Esophagus squamous epithelium (tissue), 5 donors: ENCODE measurements at places on chromosomes 1 and 21.

GRCh38 chr1:109164538-109164937 lies 49.2 kb upstream of the SARS1 start:
- DNase-seq: no peak

DNA sequence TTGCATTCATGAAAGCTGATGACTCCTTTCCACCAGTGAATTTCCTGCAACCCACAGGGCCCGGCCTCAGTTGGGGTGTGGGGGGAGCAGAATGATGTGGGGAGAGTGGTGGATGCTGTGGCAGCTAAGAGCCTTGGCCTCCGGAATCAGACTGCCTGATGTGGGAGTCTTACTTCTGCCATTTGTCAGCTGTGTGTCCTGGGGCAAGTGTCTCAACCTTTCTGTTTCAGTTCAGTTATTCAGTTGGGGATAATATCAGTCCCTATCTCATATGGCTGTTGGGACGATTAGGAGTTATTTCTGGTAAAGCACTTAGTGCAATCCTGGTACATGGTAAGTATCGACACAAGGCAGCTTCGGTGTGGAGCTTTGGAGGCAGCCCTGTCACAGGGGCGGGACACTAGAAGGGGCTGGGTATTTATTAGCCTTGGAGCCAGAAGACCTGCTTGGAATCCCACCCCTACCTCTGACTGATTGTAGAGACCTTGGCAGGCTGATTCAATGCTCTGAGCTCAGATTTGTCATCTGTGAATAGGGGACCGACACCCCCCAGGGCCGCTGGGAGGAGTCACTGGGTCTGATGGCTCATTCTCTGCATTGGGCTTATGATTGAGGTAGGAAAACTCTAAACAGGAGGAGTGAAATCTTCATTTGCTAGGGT lies 19.6 kb downstream of the ARHGEF10L start:
- DNase-seq: no peak

DNA sequence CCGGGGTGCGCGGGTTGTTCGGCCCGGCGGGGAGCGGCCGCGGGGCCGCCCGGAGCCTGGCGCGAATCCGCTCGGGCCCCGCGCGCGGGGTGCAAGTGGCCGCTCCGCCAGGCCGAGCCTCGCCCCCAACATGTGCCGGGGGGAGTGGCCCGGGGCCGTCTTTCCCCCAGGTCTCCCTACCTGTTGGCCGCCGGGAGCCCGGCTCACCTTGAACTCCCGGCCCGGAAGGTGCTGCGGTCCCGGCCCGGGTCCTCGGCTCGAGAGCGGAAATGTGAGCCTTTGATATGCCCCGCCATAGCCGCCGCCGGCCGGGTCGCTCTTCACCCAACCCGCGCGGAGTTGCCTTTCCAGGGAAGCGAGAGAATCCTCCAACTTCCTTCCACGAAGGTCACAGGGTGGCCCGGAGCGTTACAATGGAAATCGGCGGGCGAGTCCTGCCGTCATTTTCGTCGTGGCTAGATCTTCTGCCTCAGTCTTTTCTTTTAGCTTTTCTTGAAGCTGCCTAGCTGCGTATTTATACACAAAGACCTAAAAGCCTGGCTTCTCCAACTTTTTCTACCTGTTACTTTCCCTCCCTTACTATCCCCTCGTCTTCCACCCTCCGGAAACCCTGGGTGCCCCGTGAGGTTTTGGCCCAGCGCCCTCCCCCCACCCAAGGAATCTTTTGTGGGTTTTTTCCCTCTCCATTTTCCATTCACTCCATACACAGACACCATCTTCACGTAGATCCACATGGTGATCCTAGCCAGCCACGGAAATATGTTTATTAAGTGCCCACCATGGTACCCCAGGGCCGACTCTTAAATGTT lies 867 bp downstream of the PTGFRN start:
- no peak for DNase-seq

DNA sequence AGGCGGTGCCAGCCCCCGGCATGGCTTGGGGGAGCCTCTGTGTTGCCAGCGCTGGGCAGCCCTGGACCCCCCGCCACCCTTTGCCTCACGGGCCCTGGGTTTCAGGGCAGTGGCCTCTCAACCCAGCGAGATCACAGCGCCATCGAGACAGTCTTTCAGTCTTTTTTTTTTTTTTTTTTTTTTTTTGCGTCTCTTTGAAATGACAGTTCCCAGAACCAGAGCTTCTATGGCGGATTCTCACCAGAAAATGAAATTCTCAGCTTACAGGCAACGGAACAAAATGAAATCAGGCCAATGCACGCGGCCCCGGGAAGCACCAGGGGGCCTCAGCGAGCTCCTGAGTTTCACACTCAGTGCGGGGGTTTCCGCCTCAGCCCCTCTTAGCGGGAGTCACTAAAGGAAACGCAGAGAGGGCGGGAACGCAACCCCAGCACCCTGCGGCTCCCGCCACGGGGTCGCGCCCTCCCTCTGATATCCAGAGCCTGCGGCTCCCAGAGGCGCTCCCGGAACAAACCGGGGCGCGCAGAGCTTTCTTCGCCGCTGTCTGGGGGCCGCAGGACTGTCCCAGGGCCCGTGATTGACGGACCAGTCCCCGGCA lies 8.0 kb upstream of the COL6A1 start:
- no peak for DNase-seq

GRCh38 chr21:42532466-42533181 lies 19.0 kb downstream of the SLC37A1 start:
- DNase-seq: no peak

DNA sequence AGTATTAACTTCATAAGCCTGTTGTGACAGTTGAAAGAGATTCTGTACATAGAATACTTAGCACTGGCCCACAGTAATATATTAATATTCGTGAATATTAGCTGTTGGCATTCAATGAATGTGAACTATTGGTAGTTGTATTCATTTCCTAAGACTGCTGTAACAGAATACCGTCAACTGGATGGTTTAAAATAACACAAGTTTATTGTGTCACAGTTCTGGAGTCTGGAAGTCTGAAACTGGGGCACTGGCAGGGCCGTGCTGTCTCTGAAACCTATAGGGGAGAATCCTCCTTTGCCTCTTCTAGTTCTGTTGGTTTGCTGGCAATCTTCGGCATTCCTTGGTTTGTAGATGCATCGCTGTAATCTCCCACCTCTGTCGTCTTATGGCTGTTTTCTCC lies 47.5 kb downstream of the OLFML3 start:
- DNase-seq: no peak

GRCh38 chr1:184044603-184045376 lies 6.7 kb upstream of the TSEN15 start:
- DNase-seq: no peak

DNA sequence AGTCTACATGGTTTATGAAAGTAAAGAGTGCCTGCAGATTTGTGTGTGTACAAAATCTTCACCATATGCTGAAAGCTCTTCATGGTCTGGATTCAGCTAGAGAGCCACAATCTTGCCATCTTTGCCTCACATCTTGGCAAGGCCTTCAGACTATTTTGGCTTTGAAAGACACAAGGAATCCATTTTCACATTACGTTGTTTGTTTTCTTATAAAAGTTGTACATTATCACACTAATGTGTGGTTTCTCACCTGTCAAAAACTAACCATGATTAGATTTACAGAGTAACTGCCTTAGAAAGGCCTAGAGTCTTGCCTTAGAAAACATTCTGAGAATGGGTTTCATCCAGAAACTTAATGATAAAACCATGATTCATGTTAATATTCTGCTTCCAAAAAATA lies 494.6 kb downstream of the NEGR1 start:
- no peak for DNase-seq

DNA sequence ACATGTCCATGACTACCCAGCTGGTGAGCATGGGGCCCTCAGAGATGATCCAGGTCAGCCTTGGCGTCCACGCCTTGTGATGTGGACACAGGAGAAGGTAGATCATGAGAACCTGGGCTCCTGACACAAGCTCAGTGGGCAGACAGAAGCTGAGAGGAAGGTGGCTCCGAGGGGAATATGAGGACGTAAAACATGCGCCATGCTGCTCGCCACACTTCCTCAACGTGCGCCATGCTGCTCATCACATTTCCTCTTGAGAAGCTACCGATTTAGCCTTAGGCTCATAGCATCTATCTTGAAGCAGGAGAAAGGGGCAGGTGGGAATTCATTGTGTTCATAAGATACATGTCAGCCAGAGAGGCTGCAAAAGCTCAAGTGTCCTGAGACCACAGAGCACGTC lies 176.9 kb downstream of the KAZN start:
- DNase-seq: no peak

- DNase-seq: no peak
Observed at GRCh38 chr1:156584813-156585212, 5.3 kb downstream of the TTC24 start.

DNA sequence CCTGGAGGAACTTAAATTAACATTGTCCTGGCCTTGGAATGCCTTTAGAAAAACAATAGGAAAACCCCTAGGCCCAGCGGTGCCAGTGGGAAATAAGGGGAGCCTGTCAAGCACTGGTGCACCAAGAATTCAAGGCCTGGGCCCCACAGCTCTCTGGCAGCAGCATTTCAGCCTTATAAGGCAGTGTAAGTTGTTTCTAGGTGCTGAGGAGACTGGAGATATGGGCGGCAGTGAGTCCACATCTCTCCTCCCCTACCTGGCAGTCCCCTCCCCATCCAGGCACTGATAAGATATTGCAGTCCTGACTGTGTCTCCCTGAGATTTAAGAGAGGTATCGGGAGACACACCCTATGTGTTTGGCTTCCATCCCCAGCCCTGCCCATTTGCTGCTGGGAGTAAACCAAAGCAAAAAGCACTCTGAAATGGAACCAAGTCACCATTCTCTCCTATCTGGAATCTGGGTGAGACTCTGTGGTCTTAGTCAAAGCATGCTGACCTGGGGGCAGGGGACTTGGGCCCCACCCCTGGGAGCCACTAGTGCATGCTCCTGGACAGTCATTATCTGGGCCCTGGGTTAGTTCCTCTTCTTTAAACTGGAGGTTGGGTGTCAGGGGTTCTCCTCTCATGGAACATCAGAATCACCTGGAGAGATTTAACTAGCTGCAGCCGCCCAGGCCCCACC lies 30.5 kb downstream of the DEGS1 start:
- no peak for DNase-seq

DNA sequence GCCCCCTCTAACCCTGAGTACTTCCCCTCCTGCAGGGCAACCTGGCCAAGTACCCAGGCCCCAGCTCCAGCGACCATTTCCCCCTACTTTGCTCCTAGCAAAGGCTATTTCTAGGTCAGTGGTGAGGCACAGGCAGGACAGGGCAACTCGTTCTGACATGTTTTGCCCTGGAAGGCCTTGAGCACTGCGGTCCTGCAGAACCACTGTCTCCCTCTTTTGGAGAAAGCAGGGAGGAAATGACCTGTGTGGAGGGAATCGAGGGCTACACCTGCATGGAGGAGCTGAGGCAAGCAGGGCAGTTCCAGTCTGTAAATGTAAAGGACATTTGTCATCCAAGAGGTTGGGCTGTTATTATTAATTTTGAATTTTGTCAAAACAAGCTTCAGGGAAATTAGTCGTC lies 99.1 kb downstream of the PPIAL4G start:
- DNase-seq: no peak

- DNase-seq: no peak
Observed at GRCh38 chr1:190478149-190479049, 735 bp upstream of the BRINP3 start.

DNA sequence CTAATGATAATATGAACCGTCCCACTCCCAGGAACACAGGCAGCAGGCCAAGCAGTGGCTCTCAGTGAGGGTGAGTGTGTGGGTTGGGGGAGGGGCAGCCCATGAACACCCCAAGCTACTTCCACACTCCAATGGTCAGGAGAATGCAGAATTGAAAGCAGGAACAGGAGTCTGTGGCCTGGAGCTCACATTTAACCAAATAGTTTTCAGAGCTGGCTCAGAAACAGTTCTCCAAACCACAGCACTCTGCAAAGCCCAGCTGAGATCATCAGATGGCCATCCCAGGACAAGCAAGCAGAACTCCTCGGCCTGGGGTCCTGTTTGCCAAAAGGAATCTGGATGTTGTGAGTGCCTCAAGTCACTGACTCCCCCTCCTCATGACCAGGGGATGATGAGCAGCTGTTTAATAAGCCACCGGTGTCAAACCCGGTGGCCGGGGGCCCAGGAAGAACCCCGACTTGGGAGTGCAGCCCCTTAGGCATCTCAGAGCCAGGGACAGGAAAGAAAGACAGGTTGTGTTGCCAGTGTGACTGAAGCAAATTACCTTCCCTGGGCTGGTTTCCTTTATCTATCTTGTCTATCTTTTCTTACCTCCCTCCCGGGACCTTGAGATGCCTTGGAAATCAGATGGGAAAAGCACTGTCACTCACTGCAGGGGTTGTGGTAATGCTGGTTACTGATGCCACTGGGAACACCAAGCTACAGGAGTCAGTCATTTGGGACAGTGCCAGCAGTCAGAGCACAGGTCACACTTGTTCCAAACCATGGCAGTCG lies 20.4 kb downstream of the DEGS1 start:
- DNase-seq: no peak
